ENCODE measurements at places on chromosomes 3 and 15.

- DNase-seq: no peak
Observed at GRCh38 chr3:152646004-152646403, 188.9 kb upstream of the P2RY1 start.

- DNase-seq: peak; percentile 45
Observed at GRCh38 chr3:23094890-23095462, 108.2 kb upstream of the UBE2E2 start.

GRCh38 chr3:49882166-49882565 lies 12.5 kb upstream of the CAMKV start:
- no peak for DNase-seq

- DNase-seq: no peak
Observed at GRCh38 chr15:38324939-38325647, 72.5 kb downstream of the SPRED1 start.

- DNase-seq: no peak
Observed at GRCh38 chr15:78239811-78240210, 5.4 kb upstream of the ACSBG1 start.

DNA sequence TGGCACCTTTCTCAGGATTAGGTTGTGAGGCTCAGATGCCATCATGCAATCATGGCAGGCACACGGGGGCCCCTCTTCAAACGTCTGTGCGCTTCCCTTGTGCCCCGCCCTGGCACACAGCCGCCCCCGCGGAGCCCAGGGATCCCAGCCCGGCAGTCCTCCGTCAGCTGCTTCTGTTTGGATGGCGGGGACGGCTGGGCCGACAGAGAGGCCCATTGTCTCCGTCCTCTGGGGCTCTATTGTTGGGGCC lies 849 bp upstream of the HDAC11 start:
- peak; percentile 23 for DNase-seq

DNA sequence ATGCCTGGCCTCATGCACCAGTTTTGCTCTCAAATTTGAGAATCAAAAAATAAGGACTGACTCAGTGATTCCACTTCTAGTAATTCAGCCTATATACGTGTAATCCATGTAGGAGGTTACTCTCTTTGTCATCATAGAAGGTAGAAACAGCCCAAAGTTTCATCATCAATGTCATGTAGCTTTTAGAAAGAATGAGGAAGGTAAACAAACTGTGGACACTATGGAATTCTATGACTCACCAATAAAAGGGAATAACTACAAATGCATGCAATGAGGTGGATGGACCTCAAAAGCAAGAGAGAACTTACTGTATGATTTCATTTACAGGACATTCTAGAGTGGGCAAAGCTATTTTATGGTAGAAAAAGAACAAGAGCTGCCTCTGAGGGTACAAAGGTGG lies 93.2 kb upstream of the LRIG1 start:
- DNase-seq: peak; percentile 90

GRCh38 chr3:7637694-7638093 lies 776.8 kb downstream of the GRM7 start:
- no peak for DNase-seq

- no peak for DNase-seq
Observed at GRCh38 chr3:39801216-39801615, 8.2 kb upstream of the MYRIP start.

All from EL (cell line).